ENCODE measurements at places on chromosomes 4 and X. TPM values are rescaled to one million over a fixed set of nuclear protein-coding genes. Genes with fewer than 3 reads are reported as not detected.

Gene DIPK2B
- total RNA-seq, result not detected

Gene FMR1NB
- not detected for total RNA-seq

Gene TKTL2
- total RNA-seq, result not detected

Gene SUPT20HL2
- not detected for total RNA-seq

Gene SH2D1A
- total RNA-seq, result 43.2 TPM

- no peaks in the 10 kb centered on the region for H3K27me3 ChIP-seq
- DNase-seq, result no peak
- no peaks in the 10 kb centered on the region for H3K36me3 ChIP-seq
- H3K4me3 ChIP-seq, result no peak overlapping the region
- H3K4me1 ChIP-seq, result peaks cover 3% of the 10 kb centered on the region
These were observed 113.6 kb downstream of the FAM53A start for GRCh38 chr4:1570291-1571164.

DNA sequence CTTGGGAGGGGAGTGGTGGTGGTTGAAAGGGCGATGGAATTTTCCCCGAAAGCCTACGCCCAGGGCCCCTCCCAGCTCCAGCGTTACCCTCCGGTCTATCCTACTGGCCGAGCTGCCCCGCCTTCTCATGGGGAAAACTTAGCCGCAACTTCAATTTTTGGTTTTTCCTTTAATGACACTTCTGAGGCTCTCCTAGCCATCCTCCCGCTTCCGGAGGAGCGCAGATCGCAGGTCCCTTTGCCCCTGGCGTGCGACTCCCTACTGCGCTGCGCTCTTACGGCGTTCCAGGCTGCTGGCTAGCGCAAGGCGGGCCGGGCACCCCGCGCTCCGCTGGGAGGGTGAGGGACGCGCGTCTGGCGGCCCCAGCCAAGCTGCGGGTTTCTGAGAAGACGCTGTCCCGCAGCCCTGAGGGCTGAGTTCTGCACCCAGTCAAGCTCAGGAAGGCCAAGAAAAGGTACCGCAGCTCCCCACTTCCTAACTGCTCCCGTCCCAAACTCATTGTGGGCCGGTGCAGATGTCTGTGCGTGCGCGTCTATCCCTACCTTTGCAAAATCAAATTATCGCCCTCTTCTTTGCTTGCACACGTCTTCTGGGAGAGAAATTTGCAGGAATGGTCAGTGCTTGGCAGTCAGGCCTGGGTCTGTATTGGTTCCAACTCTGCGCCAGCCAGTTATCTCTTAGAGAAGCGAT, 533 bp downstream of the IL15 start:
- peak overlapping the region; percentile 89 for H3K4me3 ChIP-seq
- no peaks in the 10 kb centered on the region for H3K36me3 ChIP-seq

DNA sequence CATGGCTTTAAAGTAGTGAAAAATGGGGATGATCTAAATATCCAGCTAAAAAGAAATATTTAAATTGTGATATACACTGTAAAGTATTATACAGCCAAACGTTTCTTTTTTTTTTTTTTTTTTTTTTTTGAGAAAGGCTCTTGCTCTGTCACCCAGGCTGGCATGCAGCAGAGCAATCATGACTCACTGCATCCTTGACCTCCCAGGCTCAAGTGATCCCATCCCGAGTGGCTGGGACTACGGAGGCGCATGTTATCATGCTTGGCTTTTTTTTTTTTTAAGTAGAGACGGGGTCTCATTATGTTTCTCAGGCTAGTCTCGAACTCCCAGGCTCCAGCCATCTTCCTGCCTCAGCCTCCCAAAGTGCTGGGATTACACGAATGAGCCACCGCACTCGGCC, 17.1 kb downstream of the SMIM14 start:
- H3K27ac ChIP-seq, result no peak overlapping the region
- DNase-seq, result no peak
- no peaks in the 10 kb centered on the region for H3K27me3 ChIP-seq
- H3K4me3 ChIP-seq, result no peak overlapping the region
- peaks cover 5% of the 10 kb centered on the region for H3K4me1 ChIP-seq
- no peaks in the 10 kb centered on the region for H3K36me3 ChIP-seq

DNA sequence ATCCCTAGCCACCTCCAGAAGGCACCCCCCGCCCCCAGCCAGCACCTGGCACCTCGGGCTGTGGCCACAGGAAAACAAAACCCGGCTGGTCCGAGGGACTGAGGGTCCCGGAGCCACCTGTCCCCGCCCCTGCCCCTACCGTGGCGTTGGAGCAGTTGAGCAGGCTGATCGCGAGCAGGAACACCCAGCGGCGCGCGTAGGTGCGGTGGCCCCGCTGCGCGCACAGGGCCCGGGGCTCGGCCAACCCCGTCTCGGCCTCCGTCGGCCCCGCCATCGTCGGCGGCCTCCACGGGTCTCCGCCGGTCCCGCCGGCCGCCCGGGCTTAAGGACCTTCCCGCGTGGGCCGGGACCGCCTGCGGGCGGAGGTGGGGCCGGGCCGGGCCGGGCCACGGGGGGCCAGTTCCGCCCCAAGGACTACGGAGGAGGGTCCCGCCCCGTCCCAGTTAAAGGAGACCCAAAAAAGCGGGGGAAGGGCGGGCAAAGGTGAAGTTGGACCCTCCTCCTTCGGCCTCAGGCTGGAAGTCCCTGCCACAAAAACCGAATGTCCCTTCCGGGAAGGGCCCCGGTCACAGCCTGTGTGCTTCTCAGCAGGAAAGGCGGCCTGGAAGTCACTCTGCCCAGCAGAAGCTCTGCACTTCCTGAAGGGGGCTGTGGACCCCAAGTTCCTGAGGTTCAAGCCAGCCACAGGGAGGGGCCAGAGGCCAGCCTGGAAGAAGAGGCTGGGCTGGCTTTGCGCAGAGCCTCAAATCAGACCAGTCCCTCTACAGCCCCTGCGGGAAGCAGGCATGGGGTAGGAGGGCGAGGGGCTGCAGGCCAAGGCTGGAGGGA, at the start of gene SLC49A3:
SLC49A3 (minus strand) TSS at position 298 of the 828 bp plus-strand sequence; CDS start at position 274, 24 bp downstream.
- no peaks in the 10 kb centered on the region for H3K4me1 ChIP-seq
- DNase-seq, result no peak
- H3K27me3 ChIP-seq, result peaks cover 12% of the 10 kb centered on the region

GRCh38 chr4:37620176-37620575, 66.0 kb downstream of the RELL1 start:
- H3K27ac ChIP-seq, result no peak overlapping the region
- no peaks in the 10 kb centered on the region for H3K27me3 ChIP-seq
- H3K36me3 ChIP-seq, result peaks cover 11% of the 10 kb centered on the region
- no peak for DNase-seq
- peaks cover 15% of the 10 kb centered on the region for H3K4me1 ChIP-seq

GRCh38 chrX:68833855-68834331, 5.1 kb downstream of the EFNB1 start:
- DNase-seq, result no peak
- peaks cover 11% of the 10 kb centered on the region for H3K4me1 ChIP-seq
- H3K36me3 ChIP-seq, result no peaks in the 10 kb centered on the region
- H3K27ac ChIP-seq, result no peak overlapping the region
- H3K4me3 ChIP-seq, result no peak overlapping the region

- no peak overlapping the region for H3K4me3 ChIP-seq
- peaks cover 16% of the 10 kb centered on the region for H3K4me1 ChIP-seq
- H3K27ac ChIP-seq, result peak overlapping the region; percentile 25
- H3K27me3 ChIP-seq, result peaks cover 6% of the 10 kb centered on the region
- peak; percentile 56 for DNase-seq
- H3K36me3 ChIP-seq, result no peaks in the 10 kb centered on the region
These were observed 146.2 kb upstream of the SCML1 start for GRCh38 chrX:17590892-17591740.

DNA sequence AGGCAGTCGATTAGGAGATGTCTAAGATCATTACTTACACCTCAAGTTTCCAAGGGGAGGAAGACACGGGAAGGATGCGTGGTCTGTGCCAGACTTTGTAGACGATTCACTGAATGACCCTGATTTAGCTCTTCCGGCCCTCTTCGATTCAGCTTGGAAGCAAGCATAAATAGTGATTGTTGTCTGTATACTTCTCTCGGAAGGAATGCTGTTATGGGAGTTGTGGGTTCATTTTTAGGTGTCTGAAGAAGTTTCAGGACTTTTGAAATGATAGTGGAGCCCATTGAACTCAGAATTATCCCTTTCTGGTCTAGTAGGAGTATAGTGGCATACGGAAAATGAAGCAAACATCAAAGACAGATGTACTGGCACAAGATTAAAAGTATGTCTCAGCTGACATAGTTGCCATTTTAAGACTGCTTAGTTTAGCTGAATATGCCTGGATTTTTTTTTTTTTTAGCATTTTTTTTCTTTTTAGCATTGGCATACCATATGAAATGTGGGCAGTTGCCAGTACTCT, 1.0 kb upstream of the ANKRD17 start:
- no peaks in the 10 kb centered on the region for H3K27me3 ChIP-seq
- peak overlapping the region; percentile 97 for H3K4me3 ChIP-seq
- DNase-seq, result peak; percentile 22
- peaks cover 31% of the 10 kb centered on the region for H3K36me3 ChIP-seq
- peaks cover 51% of the 10 kb centered on the region for H3K4me1 ChIP-seq
- peak overlapping the region; percentile 100 for H3K27ac ChIP-seq

DNA sequence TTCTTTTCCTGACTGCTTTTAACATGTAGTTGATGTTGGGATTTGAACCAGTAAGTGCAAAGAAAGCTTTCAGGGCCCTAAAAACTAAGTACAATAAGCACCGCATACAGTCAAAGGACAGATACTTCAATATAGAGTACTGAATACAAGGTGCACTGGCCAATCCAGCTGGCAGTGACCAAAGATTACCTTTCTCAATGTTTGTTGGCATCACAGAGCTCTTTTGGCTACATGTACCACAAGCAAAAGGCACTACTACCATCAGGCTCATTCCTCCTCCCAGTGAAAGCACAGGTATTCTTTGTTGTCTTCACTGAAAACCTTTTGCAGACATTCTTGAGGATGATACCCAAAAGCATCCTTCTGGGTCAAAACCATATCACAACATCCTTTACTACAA, 65.2 kb upstream of the ZCCHC13 start:
- no peak for DNase-seq
- peaks cover 4% of the 10 kb centered on the region for H3K4me1 ChIP-seq
- H3K36me3 ChIP-seq, result peaks cover 8% of the 10 kb centered on the region
- H3K27me3 ChIP-seq, result no peaks in the 10 kb centered on the region
- no peak overlapping the region for H3K27ac ChIP-seq

GRCh38 chr4:156672492-156673305, 298.9 kb downstream of the PDGFC start:
- H3K4me1 ChIP-seq, result no peaks in the 10 kb centered on the region
- DNase-seq, result no peak
- no peak overlapping the region for H3K27ac ChIP-seq

DNA sequence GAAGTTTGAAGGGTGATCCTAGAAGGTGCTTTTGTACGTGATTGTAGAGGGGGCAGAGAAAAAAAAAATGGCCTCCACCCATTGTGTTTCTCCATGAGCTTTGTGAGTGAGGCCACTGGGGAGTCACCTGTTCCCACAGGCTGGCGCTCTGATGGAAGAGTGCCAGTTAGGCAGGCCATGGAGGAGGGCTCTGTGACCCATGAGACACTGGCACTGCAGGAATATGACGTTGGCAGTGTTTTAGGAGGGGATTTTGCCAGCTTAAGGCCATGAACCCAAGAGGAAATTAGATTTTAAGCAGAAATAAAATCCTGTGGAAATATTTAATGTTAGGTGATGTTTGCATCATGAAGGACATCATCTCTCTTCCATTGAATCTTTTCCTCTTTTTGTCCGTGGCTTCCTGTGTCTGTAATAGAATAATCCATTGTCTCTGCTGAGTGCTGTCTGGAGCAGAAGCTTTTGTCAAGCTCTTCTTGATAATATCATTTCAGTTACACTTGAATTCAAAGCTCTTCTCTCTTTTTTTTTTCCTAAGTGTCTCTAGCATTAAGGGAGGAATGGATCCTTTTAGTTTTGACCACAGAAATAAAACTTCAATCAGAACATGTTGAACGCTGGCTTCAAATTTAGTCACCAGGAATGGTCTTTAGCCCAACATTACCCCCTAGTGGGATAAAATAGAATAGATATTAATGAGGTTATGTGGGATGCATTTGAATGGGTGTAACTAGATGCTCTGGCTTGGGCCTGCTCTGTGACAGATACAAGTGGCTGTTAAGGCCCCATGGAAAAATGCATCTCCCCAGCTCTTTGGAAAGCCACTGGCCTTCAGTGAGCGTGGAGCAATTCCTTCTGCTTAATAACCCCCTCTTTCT, 41.0 kb upstream of the UCP1 start:
- H3K27me3 ChIP-seq, result peaks cover 6% of the 10 kb centered on the region
- H3K4me1 ChIP-seq, result peaks cover 3% of the 10 kb centered on the region
- H3K36me3 ChIP-seq, result no peaks in the 10 kb centered on the region
- H3K4me3 ChIP-seq, result no peak overlapping the region
- H3K27ac ChIP-seq, result no peak overlapping the region

DNA sequence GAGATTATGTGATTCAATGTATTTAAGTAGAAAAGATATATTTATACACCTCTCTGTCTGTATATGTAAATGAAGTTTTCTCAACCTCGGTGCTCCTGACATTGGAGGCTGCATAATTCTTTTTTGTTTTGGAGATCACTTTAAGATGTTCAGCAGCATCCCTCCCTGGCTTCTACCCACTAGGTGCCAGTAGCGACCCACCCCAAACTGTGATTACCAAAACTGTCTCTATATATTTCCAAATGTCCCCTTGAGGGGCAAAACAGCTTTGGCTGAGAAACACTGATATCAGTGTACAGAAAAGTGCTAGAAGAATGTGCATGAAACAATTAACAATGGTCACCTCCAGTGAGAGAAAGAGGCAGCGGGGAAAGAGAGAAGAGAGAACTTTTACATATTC, 51.2 kb downstream of the DCX start:
- no peaks in the 10 kb centered on the region for H3K4me1 ChIP-seq
- DNase-seq, result no peak
- H3K36me3 ChIP-seq, result no peaks in the 10 kb centered on the region
- no peak overlapping the region for H3K27ac ChIP-seq

- H3K36me3 ChIP-seq, result no peaks in the 10 kb centered on the region
- no peak overlapping the region for H3K27ac ChIP-seq
These were observed 107.4 kb downstream of the CT47B1 start for GRCh38 chrX:120768254-120768653.

DNA sequence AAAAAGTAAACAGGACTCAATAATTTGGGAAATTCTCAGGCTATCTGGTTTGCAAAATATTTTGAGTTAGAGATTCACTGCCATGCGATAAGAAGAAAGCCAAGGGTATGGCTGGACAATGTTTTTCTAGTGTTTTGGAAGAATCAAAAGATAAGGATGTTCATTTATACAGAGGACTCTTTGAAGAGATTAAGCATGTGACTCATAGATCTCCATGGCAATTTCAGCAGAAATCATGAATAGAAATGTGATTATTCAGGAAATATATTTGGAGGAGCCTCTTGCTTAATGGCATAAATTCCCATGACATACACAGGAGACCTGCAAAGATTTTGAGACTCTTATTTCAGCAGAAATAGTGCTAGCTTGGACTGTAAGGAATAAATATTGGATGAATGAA, 16.7 kb upstream of the FRAS1 start:
- peaks cover 2% of the 10 kb centered on the region for H3K27me3 ChIP-seq
- no peaks in the 10 kb centered on the region for H3K36me3 ChIP-seq
- H3K4me1 ChIP-seq, result no peaks in the 10 kb centered on the region

- no peak for DNase-seq
- H3K4me1 ChIP-seq, result peaks cover 8% of the 10 kb centered on the region
- H3K4me3 ChIP-seq, result no peak overlapping the region
- H3K27me3 ChIP-seq, result no peaks in the 10 kb centered on the region
These were observed 33.0 kb upstream of the CPLX1 start for GRCh38 chr4:858831-859451.
